ENCODE measurements at places on chromosomes 2 and 18. TPM values are rescaled to one million over a fixed set of nuclear protein-coding genes. Genes with fewer than 3 reads are reported as not detected.

The FN1 gene
- 270 TPM for total RNA-seq

The CABLES1 gene
- total RNA-seq, result 15.2 TPM

The IL36G gene
- total RNA-seq, result not detected

The HNRNPA3 gene
- total RNA-seq, result 363 TPM

The CXCR1 gene
- total RNA-seq, result not detected

All from A549 treated with dexamethasone at 1 μM for 4 hours (cell line).